Hindlimb muscle (tissue), 1 donor: ENCODE measurements at places on chromosomes 2 and 18. TPM values are rescaled to one million over a fixed set of nuclear protein-coding genes. Genes with fewer than 3 reads are reported as not detected.

DNA sequence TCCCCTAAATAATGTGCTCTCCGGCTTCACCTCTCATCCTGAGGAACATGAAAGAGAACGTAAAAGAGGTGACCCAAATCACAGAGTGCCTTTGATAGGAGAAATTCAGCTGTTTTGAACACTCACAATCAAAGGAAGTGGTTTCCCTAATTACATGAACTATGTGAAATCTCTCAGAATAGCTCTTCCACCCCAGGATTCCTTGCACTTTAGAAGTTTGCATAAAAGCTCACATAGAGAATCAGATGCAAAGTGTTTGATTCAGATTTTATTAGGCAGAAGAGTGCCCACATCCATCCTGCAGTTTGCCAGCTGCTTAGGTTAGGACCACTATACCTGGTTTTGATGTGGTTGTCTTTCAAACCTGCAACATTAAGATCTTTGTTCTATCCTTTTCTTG, 61.0 kb downstream of the MAP3K20 start:
- no peak for DNase-seq

GRCh38 chr2:203750346-203751068, 44.1 kb downstream of the CD28 start:
- DNase-seq: no peak

DNA sequence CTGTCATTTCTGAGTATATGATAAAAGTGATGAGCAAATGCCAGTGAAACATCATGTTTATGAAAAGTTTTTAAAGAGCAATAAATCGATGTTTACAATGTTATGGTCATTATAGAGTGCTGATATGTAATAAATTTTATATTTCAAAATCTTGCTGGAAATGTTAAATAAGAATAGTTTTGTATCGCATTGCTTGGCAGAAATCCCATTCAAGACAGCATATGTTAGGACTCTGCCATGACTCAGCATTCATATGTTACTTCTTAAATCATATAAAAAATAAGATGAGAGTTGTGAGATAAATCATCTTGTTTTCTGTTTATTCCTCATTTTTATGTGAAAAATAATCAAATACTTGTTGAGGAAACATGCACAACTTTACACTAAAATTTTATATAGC, 949.9 kb upstream of the NRXN1 start:
- DNase-seq: no peak

GRCh38 chr2:60538101-60538500, 15.4 kb downstream of the BCL11A start:
- DNase-seq: no peak

- DNase-seq: no peak
Measured at GRCh38 chr2:182543741-182544525, 117.1 kb upstream of the PDE1A start.

Gene CYB5A
- polyA plus RNA-seq: 34.5 TPM

Gene RTP5
- polyA plus RNA-seq: not detected

DNA sequence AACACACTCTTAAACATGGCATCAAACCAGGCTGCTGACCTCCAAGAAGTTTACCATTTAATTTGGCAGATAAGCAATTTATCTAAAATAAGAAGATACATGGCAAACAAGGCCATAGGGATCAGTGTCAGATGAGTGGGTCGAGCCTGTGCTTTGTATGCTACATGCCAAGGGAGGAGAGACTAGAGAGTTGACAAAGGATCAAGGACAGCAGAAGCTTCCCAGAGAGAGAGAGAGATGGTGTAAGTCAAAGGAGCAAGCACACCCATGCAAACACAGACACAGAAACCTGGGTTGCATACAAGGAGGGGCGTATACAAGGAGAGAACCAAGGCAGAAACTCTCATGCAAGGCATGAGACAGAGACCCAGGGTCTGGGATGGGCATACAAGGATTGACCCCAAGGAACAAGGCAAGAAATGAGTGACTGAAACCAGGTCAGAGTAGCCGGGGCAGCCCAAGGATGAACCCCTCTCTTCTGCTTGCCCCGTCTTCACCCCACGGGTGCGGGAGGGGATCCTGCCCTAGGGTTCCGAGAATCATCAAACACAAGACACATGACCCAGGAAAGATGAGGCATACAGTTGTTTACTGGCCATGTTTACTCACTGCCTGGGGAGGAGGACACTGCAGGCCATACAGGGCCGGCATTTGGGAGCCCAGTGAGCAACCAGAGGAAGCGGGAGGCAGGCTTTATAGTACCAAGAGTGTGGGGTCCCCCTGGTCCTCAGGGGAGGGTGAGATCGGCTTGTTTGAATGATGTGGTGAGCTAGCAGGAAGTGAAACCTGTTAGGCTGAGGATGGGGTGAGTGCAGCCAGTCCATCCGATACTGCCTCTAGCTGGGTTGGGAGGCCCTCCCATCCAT, 529.2 kb upstream of the ID2 start:
- DNase-seq: no peak

Gene PSTPIP2
- polyA plus RNA-seq: 1.9 TPM

Gene ACVR1C
- 0.19 TPM for polyA plus RNA-seq

DNA sequence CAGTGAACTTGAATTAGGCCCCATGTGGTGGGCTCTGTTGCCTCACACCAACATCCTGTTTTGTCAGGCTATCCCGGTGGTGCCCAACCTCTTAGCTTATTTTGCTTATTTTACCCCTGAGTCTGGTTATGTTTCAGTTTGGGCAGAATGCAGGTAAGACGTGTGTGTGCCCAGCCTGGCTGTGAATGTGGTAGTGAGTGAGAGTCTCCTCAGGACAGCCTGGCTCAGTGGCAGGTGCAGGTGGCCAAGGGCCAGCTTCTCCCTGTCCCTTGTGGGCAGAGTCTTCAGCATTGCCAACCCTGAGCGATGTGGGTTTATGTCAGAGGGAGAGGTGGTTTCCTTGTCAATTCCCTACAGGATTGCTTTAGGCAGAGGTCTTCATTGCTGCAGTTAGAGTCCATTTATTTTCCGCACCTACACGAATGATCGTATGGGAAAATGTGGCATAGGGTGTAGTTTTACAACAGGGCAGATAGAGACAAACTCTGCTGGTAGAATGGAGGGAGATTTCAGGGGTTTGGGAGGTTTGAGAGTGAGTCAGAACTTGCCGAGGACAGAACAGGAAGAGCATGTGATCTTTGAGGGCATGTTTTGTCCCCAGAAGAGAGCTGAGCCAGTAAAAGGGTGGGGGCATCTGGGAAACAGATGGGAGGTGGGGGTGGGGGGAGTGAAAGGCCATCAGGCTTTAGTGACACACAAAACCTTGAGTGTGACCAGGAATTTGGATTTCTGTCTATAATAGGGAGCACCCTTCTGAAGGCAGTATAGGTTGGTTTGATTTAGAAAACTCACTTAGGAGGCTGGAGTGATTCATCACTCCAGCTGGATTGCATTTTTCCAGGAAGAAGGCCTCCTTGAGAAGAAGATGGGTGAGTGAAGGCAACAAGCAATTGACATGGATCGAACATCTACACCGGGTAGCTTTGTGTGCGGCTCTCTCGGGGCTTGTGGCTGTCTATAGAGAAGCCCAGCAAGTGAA, 156.2 kb upstream of the CELF4 start:
- DNase-seq: no peak

DNA sequence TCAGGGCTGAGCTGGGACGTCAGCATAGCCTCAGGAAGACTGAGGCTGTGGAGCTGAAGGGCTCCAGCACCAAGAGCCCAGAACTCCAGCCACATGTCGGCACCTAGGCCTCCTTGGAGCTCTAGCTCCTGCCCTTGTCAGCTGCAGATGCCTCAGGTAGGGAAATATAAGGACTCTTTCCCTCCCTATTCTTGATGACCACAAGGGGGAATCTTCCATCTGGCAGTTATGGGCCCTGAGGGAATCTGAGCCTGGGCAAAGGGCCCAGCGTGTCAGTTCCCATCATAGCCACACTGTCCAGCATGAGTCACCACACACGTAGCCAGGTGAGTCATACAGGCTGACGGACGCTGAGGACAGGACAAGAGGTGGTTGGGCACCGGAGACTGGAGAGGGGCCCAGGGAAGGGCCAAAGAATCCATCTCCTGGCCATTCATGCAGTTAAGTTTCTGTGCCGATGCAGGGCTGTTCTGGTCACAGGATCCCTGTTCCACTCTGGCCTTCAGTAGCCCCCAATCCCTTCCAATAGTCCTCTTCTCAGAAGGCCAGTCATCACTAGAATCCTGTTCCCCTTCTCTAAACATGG, 1.8 kb downstream of the MPV17 start:
- DNase-seq: no peak

Gene CHRND
- 173 TPM for polyA plus RNA-seq

- no peak for DNase-seq
Measured at GRCh38 chr18:13271302-13271911, 52.8 kb downstream of the LDLRAD4 start.

Gene ASPRV1
- polyA plus RNA-seq: 3.4 TPM

- DNase-seq: no peak
Measured at GRCh38 chr2:12588986-12589385, 127.8 kb upstream of the TRIB2 start.

Gene TGFA
- 0.57 TPM for polyA plus RNA-seq

Gene KHK
- polyA plus RNA-seq: 1.5 TPM

Gene SIX3
- polyA plus RNA-seq: not detected

Gene CPSF3
- polyA plus RNA-seq: 32.9 TPM

- no peak for DNase-seq
Measured at GRCh38 chr2:58757971-58758370, 516.8 kb upstream of the FANCL start.

DNA sequence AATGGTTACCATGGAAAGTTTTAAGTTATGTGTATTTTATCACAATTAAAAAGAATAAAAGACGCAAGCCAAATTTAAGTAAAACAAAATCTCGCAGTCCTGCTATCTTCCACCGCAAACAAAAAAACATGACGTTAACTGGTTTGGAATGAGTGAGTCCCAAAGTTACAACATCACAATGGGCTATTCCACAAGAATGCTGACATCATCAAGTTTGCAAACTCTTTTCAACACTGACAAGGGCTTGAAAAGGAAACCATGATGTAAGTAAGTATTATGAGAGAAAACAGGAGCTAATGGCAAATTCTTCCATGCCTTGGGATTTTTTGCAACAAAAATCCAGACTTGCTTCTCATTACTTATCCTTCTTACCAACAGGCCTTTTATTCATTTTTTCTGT, 31.1 kb downstream of the SIGLEC15 start:
- DNase-seq: no peak

DNA sequence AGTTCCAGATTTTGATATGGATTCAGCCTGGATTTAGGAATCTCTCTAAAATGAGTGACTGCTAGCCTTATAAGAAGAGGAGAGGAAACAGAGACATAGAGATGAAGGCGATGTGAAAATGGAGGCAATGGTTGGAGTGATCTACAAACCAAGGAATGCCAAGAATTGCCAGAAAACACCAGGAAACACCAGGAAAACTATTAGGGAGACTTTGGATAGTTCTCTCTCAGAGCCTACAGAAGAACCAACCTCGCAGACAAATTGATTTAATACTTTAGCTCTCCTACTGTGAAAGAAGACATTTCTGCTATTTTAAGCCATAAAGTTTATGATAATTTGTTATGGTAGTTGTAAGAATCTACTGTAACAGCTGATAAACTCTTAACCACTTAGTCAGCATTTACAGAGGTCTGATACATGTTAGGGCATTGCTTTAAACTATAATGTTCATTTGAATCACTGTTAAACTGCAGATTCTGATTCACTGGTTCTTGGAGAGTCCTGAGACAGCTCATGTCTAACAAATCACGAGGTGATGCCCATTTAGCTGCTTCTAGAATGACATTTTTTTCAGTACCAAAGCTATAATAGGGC, 1702.6 kb upstream of the LRRTM1 start:
- DNase-seq: no peak

Gene SCYGR4
- not detected for polyA plus RNA-seq

GRCh38 chr2:148545390-148546256, 98.9 kb upstream of the EPC2 start:
- DNase-seq: no peak

GRCh38 chr2:54240515-54241469, 15.2 kb downstream of the TSPYL6 start:
- peak; percentile 67 for DNase-seq

DNA sequence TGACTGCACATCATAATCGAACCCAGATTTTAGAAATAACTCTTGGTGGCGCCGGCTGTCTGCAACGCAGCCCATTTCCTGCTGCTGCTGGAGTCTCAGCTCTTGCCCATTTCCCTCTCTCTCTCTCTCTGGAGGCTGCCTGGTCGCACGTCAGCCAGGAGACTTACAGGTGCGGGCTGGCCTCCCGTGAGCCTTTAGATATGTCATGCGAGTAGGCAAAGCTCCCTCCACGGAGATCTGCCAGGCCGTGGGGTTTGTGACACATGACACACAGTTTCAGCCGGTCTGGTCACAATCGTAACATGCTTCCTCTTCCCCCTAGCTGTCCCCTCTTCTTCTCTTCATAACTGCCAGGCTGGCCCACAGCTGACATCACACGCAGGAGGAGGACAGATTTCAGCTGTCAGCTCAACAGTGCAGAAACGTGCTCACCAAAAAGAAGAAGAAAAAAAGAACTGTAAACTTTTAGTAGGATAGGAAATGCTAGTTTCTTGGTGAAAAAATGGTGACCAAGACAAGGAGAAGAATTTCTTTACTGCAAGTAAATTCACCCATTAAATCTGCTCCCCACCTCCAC, 489.3 kb downstream of the ZNF516 start:
- DNase-seq: peak; percentile 28

GRCh38 chr2:215615803-215616174, 179.9 kb upstream of the FN1 start:
- DNase-seq: no peak

- no peak for DNase-seq
Measured at GRCh38 chr2:164655750-164656149, 34.5 kb upstream of the GRB14 start.

DNA sequence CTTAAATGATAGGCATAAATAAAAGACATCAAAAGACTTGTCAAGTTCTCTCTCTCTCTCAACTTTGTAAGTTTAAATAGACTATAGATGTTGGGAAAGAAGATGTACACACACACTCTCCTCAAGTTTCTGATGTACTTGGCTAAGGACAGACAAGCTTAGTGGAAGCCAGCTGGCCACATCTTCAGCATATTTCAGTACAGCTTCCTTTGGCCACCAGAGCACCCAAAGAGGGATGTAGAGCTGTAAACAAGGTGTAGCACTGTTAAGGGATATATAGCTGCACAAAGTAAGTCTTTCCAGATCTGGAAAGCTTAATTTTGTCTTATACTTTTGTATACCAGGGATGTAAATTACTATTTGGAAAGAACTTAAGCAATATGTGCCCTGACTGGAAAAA, 64.3 kb upstream of the MSTN start:
- peak; percentile 68 for DNase-seq
